ENCODE measurements at places on chromosomes 12 and 14.

DNA sequence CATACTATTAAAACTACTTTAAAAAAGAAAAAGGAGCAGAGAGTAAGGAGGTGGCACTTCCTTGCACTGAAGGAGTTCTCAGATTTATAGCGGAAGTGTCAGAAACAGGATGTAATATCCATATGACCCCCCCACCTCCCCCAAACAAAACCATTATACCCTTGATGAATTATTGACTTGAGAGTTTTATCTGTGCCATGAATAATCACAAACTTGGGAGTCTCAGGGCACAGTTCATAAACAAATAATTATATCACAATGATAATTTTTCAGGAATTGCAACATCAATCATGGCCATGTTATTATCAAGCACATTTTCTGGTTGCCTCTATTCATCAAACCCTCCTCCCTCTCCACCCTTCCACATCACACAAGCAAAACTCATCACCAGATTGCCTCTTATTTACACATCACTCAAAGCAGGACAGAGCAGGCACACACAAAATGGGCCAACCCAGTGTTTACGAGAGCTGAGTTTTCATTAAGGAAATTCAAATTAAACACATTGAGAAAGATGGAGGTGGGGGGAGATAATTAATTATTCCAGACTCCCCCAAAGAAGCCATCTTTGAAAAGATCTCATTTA is 141.4 kb downstream of the EGLN3 start:
- no peak for DNase-seq

DNA sequence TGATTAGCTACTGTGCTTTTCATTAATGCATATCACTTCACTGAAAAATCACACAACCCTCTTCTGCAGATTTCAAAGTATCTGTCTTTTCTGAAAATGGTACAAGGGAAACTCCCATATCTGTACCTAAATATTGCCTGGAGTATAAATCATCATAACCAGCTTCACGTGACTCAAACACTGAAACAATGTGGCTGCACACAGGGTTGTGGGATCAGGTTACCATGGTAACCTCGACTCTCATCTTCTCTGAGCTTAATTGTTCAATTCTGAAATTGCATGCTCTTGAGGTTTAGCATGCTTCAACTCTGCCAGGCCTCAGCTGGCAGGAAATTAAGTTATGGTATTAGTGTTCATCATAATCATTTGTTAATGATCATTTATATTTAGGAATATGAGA is 77.5 kb upstream of the CPSF6 start:
- DNase-seq = peak; percentile 36

DNA sequence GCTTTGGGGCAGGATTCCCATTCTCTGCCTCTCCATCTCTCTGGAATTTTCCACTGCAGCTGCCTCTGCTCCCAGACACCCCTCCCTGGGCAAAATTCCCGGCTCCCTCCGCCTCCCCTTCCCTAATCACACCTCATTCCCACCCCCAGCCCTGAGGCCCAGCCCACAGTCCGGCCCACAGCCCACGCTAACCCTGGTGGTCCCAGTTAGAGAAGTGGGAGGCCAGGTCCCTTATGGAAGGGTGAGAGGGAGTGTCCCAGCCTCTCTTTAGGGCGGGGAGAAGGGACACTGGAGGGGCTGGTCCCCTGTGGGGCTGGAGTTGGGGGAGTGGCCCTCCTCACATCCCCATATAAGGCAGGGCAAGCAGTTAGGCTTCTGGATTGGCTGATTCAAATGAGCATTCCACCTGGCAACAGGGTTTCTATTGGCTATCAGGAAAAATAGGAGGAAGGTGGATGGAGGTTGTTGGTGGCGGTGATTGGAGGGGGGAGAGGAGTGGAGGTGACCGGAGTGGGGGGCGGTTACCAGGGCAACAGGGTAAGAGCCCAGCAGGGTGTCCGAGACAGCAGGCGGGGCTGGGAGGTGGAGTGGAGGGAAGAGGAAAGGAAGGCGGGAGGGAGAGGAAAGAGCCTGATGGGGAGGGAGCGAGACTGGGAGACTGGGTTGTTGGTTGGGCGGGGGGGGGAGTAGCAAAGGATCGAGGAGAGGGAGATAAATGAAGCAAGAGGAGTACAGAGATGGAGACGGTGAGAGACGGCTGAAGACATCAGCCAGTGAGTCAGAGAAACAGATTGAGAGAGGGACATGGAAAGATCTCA is 1.9 kb upstream of the PTMS start:
- no peak for DNase-seq

DNA sequence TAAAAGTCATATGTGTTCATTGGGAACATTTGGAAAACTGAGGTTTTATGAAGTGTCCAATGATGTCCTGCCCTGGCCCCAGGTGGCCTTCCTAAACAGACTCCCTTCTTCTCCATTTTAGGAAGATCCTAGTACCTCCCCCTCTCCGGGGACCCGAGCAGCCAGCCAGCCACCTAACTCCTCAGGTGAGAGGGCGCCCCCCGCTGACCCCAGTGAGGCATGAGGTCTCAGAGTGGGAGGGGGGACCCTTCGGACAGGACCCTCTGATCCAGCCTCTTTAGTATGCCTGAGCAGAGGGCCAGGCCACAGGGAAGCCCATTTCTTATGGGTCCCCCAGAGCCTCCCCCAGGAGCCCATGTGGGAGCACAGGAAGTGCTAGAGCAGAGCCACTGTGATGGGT is 23.7 kb downstream of the DEGS2 start:
- DNase-seq = no peak

DNA sequence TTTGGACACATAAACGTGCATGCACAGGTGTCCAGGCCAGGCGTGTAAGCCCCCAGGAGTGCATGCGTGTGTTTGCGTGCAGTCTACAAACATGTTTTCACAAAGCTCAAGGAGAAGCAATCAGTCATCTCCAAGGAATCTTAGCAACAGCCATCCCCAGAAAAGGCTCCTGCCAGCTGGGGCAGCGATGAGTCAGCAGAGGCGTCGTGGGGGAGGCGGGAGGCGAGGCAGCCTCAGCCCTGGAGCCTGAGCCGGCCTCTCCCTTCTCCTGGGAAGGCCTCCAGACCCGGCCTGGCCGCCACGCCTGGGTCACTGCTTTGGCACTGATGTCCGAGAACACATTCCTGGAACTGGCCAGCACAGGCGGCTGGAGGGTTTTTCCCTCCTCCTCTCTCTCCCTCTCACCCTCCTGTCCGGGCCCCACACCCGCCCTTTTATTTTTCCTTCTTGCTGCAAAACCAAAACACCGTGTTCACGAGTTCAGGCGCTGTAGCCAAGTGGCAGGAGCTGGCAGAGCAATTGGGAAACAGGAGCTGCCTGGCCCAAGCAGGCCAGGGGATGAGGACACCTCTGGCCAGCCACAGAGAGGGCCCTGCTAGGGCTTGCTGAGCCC is 92.7 kb downstream of the LRRC74A start:
- DNase-seq = no peak

- no peak for DNase-seq
These were observed 189.5 kb downstream of the KCNC2 start for GRCh38 chr12:75020068-75020557.

GRCh38 chr12:6752167-6752920 is 597 bp downstream of the MLF2 start:
- DNase-seq = no peak

- no peak for DNase-seq
These were observed 828 bp downstream of the MMAB start for GRCh38 chr12:109572506-109572845.

DNA sequence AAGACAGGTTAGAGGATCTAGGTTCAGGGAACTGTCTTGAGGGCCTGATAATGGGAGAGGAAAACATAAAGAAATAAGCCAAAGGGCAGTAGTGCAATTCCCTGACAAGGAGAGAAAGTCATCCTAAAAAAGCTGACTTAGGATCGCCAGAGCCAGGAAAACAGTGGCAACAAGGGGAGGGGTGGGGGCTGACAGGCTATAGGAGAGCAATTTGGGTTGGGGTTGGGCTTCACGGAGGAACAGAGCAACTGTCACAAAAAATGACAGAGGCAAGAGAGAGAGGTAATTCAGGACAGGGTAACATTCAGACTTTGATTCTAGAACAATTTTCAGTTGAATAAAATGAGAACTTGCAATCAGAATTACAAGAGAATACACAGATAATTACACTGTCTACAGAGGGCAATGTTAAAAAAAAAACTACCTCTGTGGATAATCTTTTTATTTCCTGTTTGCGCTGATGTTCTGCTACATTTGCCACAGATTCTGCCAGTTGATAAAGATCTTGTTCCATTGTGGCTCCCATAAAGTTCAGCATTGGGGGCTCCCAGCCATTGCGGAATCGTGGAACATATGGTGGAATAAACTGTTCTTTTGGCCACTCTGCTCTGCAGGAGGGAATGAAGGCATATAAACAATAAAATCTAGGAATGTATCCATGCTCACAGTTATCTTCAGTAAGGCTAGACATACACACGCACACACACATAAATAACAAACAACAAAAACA is 138.6 kb downstream of the EPS8 start:
- DNase-seq = no peak

- no peak for DNase-seq
These were observed 146.2 kb downstream of the BCL11B start for GRCh38 chr14:99125616-99126431.

GRCh38 chr14:79576424-79576823 is 634.9 kb downstream of the DIO2 start:
- DNase-seq = no peak

DNA sequence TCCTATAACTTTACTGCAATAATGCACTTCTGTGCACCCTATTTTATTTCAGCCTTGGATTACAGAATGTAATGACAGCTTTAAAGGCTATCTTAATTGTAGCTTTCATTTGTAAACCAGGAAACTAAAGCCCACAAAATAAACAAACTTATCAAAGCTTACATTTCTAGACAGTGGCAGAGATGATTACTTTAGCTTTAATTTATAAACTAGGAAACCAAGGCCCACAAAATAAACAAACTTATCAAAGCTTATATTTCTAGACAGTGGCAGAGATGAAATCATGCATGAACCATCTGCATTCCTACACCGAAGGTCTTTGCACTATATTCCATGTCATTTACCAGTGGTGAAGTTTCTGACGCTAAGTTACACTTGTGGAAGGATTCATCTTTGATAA is 74.4 kb downstream of the PRKD1 start:
- no peak for DNase-seq

DNA sequence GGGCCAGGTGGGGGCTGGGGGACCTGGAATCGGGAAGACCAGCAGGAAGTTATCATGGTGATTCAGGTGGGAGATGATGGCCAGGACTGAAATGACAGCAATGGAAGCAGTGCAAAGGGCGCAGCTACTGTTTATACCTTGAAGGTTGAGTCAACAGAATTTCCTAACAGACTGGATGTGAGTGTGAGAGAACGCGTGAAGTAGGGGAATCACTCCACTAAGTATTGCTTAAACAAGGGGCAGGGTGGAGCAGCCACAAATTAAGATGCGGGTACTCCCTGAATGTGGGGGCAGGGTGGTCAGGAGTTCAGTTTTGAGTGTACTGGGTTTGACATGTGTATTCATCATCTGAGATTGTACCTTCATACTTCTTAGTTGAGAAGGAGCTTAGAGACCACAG is 45.1 kb downstream of the MYF5 start:
- DNase-seq = no peak

- DNase-seq = no peak
These were observed 10.1 kb downstream of the LRTM2 start for GRCh38 chr12:1830401-1830845.

- no peak for DNase-seq
These were observed 25.8 kb downstream of the HIP1R start for GRCh38 chr12:122860854-122861586.

DNA sequence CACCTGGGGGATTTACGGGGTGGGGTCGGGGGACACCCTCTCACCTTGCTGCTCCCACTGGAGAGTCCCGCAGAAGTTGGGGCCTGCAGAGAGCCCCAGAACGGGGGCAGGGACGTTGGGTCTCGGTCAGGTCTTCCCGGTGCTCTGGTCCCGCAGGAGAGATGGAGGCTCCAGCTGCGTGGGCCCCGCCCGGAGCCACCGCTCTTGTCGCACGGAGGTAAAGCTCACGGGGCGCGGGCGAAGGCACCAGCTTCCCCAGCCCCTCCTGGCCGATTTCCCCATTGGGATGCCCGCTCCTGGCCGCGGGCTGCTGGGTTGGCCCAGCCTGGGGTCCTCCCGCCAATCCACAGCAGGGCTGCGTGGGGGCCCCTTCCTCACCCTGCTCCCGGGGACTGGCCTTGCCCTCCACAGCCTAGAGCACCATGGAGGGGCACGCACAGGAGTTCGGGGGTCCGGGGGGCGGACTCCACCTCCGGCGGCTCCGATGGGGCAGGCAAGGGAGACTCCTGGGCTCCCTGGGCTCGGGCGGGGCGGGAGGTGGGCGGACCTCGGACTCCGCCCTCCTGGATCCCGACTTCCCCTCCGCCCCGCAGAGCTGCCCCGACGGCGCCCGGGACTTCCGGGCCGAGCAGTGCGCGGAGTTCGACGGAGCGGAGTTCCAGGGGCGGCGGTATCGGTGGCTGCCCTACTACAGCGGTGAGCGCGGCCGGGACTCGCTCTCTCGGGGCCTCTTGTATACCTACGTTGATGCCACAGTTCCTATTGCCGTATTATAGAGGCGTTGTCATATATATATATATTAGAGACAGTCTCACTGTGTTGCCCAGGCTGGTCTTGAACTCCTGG is 8.4 kb downstream of the PAPLN start:
- DNase-seq = no peak

- no peak for DNase-seq
These were observed 25.9 kb upstream of the PPFIBP1 start for GRCh38 chr12:27498149-27498548.

GRCh38 chr12:59972905-59973304 is 377.1 kb downstream of the SLC16A7 start:
- no peak for DNase-seq

- DNase-seq = no peak
These were observed 15.6 kb downstream of the CNOT2 start for GRCh38 chr12:70258605-70259403.

DNA sequence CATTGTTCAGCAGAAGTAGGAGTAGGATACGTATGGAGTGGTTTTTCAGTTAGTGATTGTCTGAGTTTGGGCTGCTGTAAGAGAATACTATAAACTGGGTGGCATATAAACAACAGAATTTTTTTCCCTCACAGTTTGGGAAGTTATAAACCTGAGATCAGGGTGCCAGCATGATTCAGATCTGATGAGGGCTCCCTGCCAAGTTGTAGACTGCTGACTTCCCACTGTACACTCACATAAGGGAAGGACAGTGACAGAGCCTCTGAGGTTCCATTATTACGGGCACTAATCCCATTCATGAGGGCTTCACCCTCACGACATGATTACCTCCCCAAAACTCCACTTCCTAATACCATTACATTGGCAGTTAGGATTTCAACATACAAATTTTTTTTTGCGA is 50.7 kb downstream of the ACSM4 start:
- DNase-seq = no peak

DNA sequence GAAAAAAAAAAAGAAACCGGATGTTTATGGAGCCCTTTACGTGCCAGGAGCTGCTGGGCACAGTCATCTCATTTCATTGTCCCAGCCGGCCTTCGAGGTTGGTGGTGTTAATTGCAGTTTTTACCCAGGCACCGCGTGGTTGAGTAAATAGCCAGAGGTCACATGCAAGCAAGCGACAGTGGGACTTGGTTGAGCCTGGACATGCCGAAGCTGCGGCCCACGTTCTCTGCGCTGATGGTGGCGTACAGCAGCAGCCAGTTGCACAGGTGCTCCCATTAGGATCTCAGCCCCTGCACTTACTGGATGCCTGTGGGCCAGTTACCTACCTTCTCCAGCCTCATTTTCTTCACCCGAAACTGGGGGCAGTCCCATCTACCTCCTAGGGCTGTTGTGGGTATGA is 54.0 kb downstream of the TSPAN9 start:
- no peak for DNase-seq

Data from stimulated activated CD4-positive, alpha-beta T cell treated with anti-CD3 and anti-CD28 coated beads, Interleukin-1b, Interleukin-23, amount 100 ng/mL, for 24 hours (primary cell).